ENCODE measurements at places on chromosomes 16 and 17.

DNA sequence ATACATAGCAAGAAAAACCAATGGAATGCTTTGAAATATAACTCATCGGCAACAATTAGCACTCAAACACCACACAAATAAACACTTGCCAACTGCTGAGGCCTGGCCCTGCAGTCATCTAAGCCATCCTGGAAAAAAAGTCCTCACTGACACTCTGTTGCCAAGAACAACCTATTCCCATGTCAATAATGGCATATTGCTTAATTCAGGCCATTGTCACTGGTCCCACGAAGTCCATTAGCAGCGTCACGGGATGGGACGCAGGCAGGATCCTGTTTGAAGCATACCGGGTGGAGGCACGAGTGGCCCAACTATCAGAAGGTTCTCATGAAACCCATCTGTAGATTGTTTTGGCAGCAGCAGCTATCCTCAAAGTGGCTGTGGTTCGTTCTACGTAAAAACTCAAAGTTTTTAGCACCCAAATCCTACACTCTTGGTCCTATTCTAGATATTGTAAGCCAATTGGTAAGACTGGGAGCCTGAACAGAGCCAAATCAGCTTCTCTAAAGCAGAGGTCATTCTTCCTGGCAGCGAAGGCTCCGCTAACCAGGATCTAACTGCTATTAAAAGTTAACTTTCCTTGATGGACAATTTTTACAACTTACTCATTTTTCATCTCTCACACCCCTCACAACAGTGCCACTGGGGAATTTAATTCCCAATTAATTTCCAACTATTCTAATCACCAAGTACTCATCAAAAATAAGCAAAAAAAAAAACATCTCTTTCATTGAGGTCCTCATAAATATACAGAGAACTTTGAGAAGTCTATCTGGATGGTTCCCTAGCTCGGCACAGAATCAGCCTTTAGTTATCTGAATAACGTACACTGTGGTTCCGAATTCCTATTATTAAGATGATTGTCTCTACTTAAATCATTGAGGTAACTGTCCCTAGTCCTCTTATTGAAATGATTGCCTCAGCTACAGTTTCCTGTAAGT is 91.5 kb downstream of the ZFHX3 start:
- no peak for DNase-seq

- DNase-seq: no peak
Measured at GRCh38 chr17:76682296-76682695, 28.5 kb downstream of the MXRA7 start.

DNA sequence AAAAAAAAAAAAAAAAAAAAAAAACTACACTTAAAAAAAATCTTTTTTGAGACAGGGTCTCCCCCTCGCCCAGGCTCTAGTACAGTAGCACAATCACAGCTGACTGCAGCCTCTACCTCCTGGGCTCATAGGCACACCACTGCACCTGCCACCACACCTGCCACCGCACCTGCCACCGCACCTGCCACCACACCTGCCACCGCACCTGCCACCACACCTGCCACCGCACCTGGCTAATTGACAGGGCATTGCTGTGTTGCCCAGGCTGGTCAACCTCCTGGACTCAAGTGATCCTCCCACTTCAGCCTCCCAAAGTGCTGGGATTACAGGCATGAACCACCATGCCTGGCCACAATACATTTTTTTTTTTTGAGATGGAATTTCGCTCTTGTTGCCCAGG is 17.6 kb upstream of the WDR45B start:
- no peak for DNase-seq

GRCh38 chr16:8127070-8127469 is 463.2 kb downstream of the TMEM114 start:
- DNase-seq: no peak

GRCh38 chr17:17757391-17757791 is 76.1 kb downstream of the RAI1 start:
- no peak for DNase-seq

DNA sequence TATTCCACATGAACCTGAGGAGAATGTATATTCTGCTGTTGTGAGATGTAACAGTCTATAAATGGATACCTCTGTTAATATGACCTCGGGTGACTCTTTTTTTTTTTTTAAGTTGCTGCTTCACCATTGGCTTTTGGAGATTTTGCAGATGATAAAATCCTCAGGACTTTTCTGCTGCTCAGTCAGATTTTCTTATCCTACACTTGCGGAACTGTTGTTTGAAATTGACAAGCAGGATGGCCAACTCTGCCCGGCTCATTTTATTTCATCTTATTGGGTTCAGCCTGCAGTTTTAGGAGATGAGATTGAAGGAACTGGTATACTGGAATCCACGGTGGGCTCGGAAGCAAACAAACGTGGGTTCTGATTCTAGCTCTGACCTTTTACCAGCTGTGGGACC is 19.3 kb downstream of the IL4R start:
- no peak for DNase-seq

DNA sequence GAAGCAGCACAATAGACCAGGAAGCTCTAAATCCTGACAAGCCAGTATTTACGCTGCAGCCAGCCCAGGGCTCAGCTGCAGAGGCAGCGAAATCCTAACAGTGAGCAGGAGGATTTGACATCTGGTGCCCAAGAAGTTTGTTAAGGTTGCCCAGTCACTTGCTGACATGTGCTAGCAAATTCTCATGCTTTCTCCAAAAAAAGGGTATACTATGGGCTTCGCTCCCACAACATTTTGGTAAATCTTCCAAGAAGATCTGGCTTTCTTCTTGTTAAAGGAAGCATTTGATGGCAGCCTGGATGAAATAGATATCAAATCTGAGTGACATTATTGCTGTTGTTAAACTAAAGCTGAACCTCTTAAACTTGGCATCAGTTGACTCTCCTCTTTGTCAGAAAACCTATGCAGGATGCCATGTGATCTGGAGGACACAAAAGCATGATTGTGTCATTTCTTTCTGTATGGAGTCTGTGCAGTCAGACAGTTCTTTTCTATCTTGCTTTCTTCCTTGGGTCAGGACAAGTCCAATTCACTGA is 949.7 kb upstream of the RBFOX1 start:
- no peak for DNase-seq

GRCh38 chr16:27728691-27729090 is 178.7 kb downstream of the KATNIP start:
- DNase-seq: no peak

DNA sequence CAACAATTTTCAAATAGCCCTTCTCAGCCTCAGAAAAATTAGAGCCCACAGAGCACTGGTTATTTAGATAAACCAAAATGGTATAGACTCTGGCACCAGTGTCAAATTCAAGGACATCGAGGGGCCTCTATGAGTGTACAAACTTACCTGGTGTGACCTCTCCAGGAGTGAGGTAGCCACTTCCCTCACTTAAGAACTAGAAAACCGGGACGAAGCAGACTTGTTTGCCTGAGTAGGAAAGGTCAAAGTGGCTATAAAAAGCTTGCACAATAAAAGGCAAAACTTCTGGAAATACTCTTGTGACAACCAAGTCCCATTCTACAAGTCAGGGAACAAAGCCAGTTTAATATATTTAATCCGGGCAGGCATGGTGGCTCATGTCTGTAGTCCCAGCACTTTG is 39.2 kb upstream of the PRSS54 start:
- no peak for DNase-seq

DNA sequence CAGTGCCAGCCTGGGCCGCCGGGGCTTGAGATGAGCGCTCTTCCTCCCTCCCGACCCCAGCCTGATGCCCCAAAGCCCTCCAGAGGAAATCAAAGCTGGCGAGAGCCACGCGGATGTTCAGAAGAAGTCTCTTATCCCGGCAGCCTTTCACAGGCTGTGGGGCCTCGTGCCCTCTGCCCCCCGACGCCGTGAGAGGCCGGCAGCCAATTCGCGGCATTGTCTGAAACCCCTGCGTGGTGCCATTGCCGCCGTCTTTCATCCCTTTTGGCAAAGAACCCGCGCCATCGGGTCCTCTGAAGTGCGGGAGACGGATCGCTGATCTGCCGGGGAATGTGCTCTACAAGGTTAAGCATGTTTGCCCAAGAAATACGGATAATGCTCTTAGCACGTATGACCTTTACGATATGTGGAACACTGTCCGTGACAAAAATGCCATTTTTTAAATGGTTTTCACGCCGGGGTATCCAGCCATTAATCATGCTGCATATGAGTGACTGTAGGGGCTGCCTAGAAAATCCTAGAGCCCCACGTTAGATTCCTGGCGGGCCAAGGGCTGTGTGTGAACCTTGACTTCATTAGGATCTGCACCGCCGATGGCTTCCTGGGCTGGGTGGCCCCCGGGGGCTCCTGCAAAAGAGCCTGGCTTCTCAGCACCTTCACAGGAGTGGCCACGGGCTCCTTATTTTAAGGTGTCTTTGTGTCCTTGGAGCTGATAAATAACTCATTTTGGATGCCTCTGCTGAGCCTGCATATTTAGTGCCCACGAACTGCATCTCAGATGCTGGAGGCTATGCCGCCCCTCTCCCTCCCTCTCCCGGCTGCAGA is 165.1 kb upstream of the TNRC6C start:
- no peak for DNase-seq

DNA sequence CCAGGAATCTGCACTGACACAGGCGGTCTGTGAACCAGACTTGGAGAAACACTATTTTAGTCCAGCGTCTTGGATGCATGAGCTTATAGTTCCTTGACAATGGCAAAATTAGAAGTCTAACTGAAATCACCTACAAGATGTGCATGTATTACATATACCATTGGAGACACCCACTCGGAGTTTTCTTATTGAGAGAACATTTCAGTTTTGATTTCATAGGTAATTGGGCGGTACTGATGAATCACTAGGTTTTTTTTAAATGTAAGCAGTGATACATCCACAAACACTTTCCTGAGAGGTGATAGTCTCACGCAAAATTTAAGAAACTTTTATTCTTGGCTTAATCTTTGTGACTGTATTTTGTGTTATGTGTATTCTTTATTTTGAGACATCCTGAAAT is 69.8 kb downstream of the PRKCA start:
- no peak for DNase-seq

- no peak for DNase-seq
Measured at GRCh38 chr16:57541754-57542435, 548 bp upstream of the ADGRG5 start.

GRCh38 chr16:20901436-20902112 is 1.0 kb downstream of the LYRM1 start:
- DNase-seq: no peak

GRCh38 chr16:47016700-47017133 is 43.2 kb upstream of the DNAJA2 start:
- no peak for DNase-seq

- no peak for DNase-seq
Measured at GRCh38 chr16:6231398-6231797, 1101.2 kb upstream of the RBFOX1 start.

DNA sequence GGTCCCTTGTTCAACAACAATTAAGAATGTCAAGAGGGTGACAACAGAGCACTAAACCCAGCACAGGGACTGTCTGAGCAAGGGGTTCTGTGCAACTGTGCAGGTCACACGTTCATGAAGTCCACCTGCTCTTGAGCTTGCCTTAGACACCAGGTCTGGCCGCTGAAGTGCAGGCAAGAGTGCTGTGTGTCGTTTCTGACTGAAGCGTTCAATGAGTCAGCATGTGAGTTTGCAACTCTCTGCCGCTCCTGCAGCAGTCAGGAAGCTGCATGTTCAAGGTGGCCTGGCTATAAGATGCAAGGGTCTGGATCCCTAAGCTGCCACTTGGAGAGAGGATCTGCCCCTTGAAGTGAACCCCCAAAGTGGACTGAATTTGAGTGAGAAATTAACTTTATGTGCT is 332.7 kb upstream of the HSBP1 start:
- DNase-seq: no peak

DNA sequence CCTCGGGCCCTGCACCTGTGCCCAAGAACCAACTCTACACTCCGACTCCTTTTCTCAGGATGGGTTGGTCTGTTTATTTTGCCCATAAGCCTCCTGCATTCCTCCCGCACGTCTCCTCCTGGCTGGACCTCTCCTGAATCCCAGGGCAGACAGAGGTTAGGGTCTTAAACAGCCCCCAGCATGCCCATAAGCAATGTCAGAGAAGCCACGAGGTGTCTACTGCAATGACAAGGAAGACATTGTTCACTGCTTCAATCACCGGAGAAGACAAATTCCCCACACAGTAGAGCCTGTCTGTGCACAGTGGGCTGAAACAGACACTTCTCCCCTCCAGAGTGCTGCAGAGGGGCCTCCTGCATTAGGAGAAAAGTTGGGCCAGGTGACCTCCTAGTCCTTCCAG is 230.6 kb upstream of the RPL38 start:
- no peak for DNase-seq

- DNase-seq: no peak
Measured at GRCh38 chr17:1730326-1731193, 6.1 kb downstream of the WDR81 start.

GRCh38 chr16:85428168-85428898 is 184.8 kb upstream of the GSE1 start:
- DNase-seq: no peak

DNA sequence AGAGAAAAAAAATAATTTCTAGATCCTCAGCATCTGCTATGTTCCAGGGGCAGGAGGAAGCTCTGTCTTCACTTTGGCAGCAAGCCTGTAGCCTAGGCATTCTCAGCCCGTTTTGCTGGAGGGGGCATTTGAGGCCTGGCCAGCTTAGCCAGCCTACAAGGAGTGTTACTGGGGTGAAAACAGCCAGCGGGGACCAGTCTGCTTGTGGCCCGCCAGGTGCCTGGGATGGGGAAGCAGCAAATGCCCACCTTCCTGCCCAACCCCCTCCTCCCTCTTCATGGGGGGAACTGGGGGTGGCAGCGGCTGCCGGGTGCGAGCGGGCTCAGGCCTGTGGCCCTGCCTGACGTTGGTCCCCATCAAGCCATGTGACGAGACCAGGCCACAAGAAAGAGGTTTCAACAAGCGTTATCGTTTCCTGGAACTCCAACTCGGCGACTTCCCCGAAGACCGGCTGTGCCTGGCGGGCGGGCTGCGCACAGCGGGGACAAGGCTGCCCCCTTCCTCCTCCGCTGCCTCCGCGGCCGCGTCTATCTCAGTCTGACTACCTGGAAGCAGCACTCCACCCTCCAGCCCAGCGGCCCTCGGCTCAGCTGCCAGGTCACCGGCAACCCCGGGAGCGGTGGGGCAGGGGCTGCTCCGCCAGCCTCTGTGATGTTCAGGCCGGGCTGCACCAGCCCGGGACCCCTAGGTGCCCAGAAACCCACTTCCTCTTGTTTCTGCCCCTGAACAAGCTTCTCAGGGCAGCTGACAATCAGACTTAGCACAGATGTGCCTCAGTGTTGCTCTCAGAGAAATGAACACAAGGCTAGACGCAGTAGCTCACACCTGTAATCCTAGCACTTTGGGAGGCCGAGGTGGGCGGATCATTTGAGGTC is 22.9 kb downstream of the SOCS1 start:
- DNase-seq: peak; percentile 79

- DNase-seq: no peak
Measured at GRCh38 chr17:8916466-8916865, 49.0 kb upstream of the PIK3R6 start.

- DNase-seq: no peak
Measured at GRCh38 chr17:7947651-7948050, 15.6 kb downstream of the CNTROB start.

GRCh38 chr16:85612191-85612800 is 826 bp upstream of the GSE1 start:
- no peak for DNase-seq

GRCh38 chr17:520447-521182 is 168.0 kb upstream of the RPH3AL start:
- no peak for DNase-seq

Data from stimulated activated CD8-positive, alpha-beta memory T cell treated with anti-CD3 and anti-CD28 coated beads, Interleukin-2, amount 100 ng/mL, for 1 hour (primary cell).